ENCODE measurements at places on chromosomes 11 and 22. TPM values are rescaled to one million over a fixed set of nuclear protein-coding genes. Genes with fewer than 3 reads are reported as not detected.

DNA sequence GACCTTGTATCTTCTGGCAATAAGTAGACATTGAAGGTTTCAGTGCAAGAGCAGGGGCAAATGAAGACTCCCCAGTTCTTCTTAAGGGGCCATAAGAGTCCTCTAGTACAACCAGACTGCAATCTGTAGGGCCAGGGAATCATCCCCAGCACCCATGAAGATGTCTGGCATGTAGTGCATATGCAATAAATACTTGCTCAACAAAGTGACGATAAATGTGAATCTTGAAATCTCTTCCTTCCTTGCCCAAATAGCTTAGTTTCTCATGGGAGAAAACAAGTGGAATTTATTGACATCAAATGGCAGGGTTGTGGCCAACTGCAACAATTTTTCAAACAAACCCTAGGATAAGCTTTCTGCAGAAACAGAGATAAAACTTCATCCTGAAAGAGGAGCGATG, 107.6 kb downstream of the ABTB2 start:
- no peak for DNase-seq
- H3K36me3 ChIP-seq: no peaks in the 10 kb centered on the region
- no peak overlapping the region for H3K27ac ChIP-seq
- no peak overlapping the region for H3K4me3 ChIP-seq
- no peaks in the 10 kb centered on the region for H3K4me1 ChIP-seq

Gene BSCL2
- 54.1 TPM for total RNA-seq

Gene MS4A15
- not detected for total RNA-seq

Gene SYT7
- total RNA-seq: 1.9 TPM

Gene MPZL2
- total RNA-seq: 70.7 TPM

DNA sequence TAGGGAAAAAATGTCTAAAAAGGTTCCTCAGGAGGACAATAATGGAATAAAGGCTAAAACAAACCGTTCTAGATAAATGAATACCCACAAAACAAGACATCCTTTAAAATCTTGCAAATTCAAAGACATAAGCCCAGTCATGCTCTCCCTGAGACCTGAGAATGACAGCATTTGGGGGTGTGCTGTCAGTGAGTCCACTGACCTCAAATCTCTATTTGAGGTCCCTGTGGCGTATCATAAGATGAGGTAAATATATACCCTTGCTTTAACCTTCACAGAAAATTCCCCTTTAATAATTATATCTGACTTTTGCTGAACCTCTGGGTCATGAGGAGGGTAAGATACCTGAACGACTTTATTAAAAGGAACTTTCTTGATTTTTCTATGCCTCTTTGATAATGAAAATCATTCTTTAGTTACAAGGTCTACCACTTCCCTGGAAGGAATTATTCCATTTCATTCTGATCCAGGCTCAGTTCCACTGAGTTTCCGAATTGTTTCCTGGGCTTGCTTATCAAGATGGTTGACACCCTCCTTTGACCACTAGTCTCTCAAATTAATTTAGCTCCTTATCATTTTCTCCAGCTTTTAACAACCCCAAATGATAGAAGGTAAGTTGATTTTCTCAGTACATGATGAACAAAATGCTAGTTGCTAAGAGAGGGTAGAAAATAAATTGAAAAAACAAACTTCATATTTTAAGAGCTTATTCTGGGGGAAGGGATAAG, 53.8 kb upstream of the CHRM4 start:
- no peaks in the 10 kb centered on the region for H3K36me3 ChIP-seq
- H3K27ac ChIP-seq: no peak overlapping the region
- no peaks in the 10 kb centered on the region for H3K4me1 ChIP-seq
- H3K27me3 ChIP-seq: no peaks in the 10 kb centered on the region
- H3K4me3 ChIP-seq: no peak overlapping the region

GRCh38 chr22:38656256-38657044, at the start of the genes CBY1 and FAM227A:
TSS of gene CBY1 (plus strand) at chr22:38656638. CDS start at chr22:38668055, 11,417 bp downstream.
TSS of gene FAM227A (minus strand) at chr22:38656392. CDS start at chr22:38650168, 6,224 bp downstream.
- no peaks in the 10 kb centered on the region for H3K27me3 ChIP-seq
- DNase-seq: peak; percentile 82
- H3K4me3 ChIP-seq: peak within 1 kb of the TSS; percentile 100
- no peaks in the 10 kb centered on the region for H3K4me1 ChIP-seq
- no peaks in the 10 kb centered on the region for H3K36me3 ChIP-seq

Gene CDKN1C
- 136 TPM for total RNA-seq

- no peaks in the 10 kb centered on the region for H3K27me3 ChIP-seq
- H3K27ac ChIP-seq: peak overlapping the region; percentile 82
- no peak for DNase-seq
- H3K36me3 ChIP-seq: no peaks in the 10 kb centered on the region
Observed at GRCh38 chr11:130771708-130772107, 144.6 kb downstream of the SNX19 start.

Gene RPS25
- 1,984 TPM for total RNA-seq

GRCh38 chr11:67731583-67731982, 57.2 kb upstream of the ALDH3B2 start:
- no peaks in the 10 kb centered on the region for H3K27me3 ChIP-seq
- DNase-seq: no peak
- H3K36me3 ChIP-seq: no peaks in the 10 kb centered on the region
- H3K4me1 ChIP-seq: no peaks in the 10 kb centered on the region

Gene PANX3
- not detected for total RNA-seq

Gene KCNQ1OT1
- total RNA-seq: 3.6 TPM

DNA sequence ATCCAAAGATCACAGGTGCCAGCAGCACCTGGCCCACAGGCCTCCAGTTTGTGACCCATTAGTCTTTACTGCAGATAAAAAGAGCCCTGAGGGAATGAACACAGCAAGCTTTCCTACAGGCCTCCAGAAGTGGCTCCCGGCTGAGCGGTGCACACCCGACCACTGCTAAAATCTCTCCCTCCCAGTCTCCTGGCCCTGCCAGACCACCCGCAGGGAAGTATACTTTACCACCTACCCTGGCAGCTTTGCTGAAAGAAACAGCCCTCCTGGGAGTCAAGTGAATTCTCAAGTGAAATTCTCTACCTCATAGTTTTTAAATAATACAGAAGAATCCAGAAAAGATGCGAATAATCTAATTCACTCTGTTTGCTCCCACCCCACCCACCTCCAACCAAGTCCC, 15.4 kb upstream of the MTNR1B start:
- H3K4me1 ChIP-seq: no peaks in the 10 kb centered on the region
- no peaks in the 10 kb centered on the region for H3K27me3 ChIP-seq
- H3K4me3 ChIP-seq: no peak overlapping the region
- no peak overlapping the region for H3K27ac ChIP-seq
- DNase-seq: no peak

DNA sequence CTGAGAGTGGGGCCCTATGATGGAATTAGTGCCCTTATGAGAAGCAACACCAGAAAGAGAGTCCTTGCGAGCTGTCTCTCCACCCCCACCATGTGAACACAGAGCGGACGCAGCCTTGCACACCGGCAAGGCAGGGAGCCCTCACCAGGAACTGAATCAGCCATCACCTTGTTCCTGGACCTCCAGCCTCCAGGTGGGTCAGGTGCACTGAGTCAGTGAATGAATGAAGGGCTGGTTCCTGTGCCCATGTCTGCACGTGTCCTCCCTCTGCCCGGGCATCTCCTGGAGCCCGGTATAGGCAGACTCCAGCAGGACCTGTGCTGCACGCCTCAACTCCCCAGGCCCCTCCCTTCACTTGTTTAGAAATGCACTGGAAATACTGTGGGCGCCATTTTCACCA, 54.9 kb downstream of the LINC01488 start:
- no peaks in the 10 kb centered on the region for H3K27me3 ChIP-seq
- no peak overlapping the region for H3K27ac ChIP-seq
- H3K4me1 ChIP-seq: no peaks in the 10 kb centered on the region
- no peak for DNase-seq

GRCh38 chr11:10293423-10294289, at the start of gene SBF2:
TSS of gene SBF2 (minus strand) at chr11:10294219. CDS start at chr11:10294069, 150 bp downstream.
- no peaks in the 10 kb centered on the region for H3K27me3 ChIP-seq
- peak; percentile 67 for DNase-seq
- H3K4me1 ChIP-seq: no peaks in the 10 kb centered on the region
- H3K27ac ChIP-seq: peak within 1 kb of the TSS; percentile 97
- H3K36me3 ChIP-seq: no peaks in the 10 kb centered on the region
- H3K4me3 ChIP-seq: peak within 1 kb of the TSS; percentile 91

Gene NAV2
- 61.8 TPM for total RNA-seq

Gene SLC15A3
- 20.8 TPM for total RNA-seq

GRCh38 chr11:130806746-130807145, 109.5 kb downstream of the SNX19 start:
- H3K36me3 ChIP-seq: no peaks in the 10 kb centered on the region
- no peak overlapping the region for H3K4me3 ChIP-seq
- no peaks in the 10 kb centered on the region for H3K4me1 ChIP-seq
- no peak for DNase-seq

- peak overlapping the region; percentile 12 for H3K27ac ChIP-seq
- H3K4me1 ChIP-seq: peaks cover 19% of the 10 kb centered on the region
- no peaks in the 10 kb centered on the region for H3K27me3 ChIP-seq
Observed at GRCh38 chr11:65912845-65913244, 6.0 kb downstream of the C11orf68 start.

Gene FAM111A
- total RNA-seq: 48.0 TPM

- no peaks in the 10 kb centered on the region for H3K36me3 ChIP-seq
- no peaks in the 10 kb centered on the region for H3K27me3 ChIP-seq
- peak; percentile 67 for DNase-seq
- no peaks in the 10 kb centered on the region for H3K4me1 ChIP-seq
- H3K27ac ChIP-seq: no peak overlapping the region
Observed at GRCh38 chr11:3037040-3037944, 19.9 kb downstream of the CARS1 start.

GRCh38 chr22:47043835-47044721, 281.6 kb downstream of the TBC1D22A start:
- H3K4me1 ChIP-seq: no peaks in the 10 kb centered on the region
- H3K36me3 ChIP-seq: no peaks in the 10 kb centered on the region
- no peaks in the 10 kb centered on the region for H3K27me3 ChIP-seq
- DNase-seq: no peak
- no peak overlapping the region for H3K27ac ChIP-seq

Gene KRTAP5-7
- 0.16 TPM for total RNA-seq

Gene SLC22A8
- total RNA-seq: not detected

Data from breast epithelium (tissue), 4 donors.